Stimulated activated CD8-positive, alpha-beta memory T cell treated with anti-CD3 and anti-CD28 coated beads, Interleukin-4, amount 100 ng/mL, for 4 hours (primary cell): ENCODE measurements at places on chromosomes 12 and 14.
A peak's percentile ranks its signal among the peaks of the same experiment; 100 is the strongest.

DNA sequence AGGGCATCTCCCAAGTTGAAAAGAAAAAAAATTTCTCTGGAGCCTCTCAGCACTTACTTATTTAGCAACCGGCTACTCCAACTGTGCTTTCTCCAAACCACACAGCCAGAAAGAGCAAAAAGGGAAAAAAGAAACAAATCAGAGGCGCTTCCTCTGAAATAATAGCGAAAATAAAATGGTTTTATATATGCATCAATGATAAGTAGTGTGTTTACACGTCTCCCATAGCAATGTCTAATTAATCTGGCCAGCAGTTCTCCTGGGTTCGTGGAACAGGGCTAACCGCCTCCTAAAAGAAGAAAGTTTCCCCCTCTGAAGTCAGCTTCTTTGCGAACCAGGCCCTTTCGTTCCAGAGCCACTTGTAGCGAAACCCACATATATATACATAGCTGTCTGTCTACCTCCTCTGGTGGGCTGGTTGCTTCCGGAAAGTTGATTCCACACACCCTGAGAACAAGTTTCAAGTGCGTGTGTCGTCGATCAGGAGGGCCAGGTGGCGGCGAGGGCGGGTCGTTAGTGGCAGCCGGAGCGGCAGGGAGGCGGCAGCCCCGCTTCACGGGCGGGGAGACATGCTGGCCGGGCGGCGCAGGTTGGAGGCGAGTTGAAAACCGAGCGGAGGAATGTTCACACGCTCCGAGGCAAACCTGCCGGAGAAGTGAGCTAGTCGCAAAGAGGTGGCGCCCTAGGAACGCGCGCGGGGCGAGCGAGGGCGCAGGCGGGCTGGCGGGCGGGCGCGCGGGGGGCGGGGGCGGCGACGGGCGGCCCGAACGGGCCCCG lies 2.7 kb downstream of the PTHLH start:
- no peak for DNase-seq

GRCh38 chr12:56271031-56271430 lies 4.3 kb downstream of the COQ10A start:
- no peak for DNase-seq

- DNase-seq: no peak
Measured at GRCh38 chr14:33793398-33794110, 157.3 kb downstream of the EGLN3 start.

- DNase-seq: no peak
Measured at GRCh38 chr14:61701946-61702345, 6.6 kb downstream of the HIF1A start.

DNA sequence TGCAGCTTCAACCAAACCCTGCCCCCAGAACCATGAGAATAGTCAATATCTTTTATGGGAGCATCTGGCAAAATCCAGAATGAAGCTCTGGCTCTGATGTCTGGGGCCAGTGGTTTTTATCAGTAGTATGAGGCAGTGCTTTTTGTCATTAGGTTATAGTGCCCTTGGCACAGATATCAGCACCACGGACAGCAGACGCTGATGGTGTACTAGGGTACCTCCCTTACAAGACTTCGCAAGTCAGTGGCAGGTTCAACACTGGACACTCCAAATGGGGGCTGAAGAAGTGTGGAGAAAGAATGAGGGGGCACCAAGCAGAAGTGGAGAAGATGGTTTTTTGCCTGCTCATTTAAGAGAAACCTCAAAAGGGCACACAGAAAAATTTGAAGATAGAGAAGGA lies 68.2 kb upstream of the E2F7 start:
- DNase-seq: no peak

- no peak for DNase-seq
Measured at GRCh38 chr12:44076871-44077270, 241.0 kb downstream of the TMEM117 start.

DNA sequence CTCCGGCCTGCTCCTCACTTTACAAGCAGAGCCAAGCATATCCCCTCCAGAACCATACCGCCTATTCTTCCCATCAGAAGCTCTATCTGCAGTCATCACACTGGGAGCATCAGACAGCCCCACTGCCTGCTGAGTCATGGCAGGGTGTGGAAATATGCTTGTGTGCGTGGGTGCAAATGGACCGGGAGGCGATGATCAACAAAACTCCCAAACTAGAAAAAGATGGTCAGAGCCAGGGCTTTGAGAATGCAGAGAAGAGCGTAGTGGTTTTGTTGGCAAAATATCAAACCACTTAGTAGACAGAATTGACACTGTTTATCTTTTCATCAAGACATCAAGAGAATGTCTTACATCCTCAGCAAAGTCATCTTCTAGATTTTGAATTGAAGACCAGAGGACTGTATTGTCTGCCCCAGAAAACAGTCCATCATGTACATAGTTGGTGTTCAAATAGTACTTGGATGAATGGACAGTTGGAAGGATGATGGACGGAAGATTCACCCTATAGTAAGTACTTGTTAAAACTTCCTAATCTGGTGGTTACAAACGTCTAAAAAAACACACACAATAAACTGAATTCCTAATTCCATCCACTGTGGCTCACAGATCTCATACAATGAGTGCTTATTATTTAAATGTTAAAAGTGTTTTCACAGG lies 54.9 kb downstream of the VWF start:
- DNase-seq: peak; percentile 5

DNA sequence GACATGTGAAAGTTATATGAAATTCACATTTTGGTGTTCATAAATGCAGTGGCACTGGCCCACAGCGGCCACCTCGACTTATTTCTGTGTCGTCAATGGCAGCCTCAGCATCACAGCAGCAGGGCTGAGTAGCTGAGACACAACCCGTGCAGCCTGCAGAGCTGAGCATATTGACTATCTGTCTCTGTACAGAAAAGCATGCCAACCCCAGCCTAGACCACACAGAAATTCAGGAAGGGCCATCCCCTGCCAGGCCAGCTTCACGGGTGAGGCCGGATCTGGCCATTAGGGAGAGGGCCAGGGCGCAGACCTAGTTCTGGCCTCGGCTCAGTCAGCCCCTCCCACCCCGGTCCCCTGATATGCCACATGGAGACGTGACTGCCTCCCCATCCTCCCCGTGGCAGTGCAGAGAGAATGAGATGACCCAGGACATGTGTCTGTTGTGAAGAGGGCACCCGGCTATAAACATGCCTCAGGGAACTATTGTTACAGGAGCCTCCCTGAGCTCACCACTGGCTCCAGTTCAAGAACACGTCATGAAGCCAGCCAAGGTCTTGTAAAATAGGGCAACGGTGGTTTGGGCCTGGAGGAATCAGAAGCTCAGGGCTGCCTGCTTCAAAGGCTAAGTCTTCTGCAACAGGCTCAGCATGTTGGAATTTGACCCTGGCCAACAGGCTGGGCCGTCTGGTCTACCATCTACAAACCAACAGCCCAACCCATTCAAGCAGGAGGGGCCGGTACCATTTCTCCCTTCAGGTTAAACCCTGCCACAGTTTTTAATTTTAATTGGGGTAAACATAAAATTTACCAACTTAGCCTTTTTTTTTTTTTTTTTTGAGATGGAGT lies 25.5 kb downstream of the SCARB1 start:
- DNase-seq: no peak

- DNase-seq: no peak
Measured at GRCh38 chr12:5492562-5492961, 60.7 kb downstream of the NTF3 start.

- DNase-seq: no peak
Measured at GRCh38 chr14:100778951-100779690, 46.8 kb upstream of the MEG3 start.

GRCh38 chr12:53414756-53415417 lies 8.8 kb upstream of the AMHR2 start:
- no peak for DNase-seq

DNA sequence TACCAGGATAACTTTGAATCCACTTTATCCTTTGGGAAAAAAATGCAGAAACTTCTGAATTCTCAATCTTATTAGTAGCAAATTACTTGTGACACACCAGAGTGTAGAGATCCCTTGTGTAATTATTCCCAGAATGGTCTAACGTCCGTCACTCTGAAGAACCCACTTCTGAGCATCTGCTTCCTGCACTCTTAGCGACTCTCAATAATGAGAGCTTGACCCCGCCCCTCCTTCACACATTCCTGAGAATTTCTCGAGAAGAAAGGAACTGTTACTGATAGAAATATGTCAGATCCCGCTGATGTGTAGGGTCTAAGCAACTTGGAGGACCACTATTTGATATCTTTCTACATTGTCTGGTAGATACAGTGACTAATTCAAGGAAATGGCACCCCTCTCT lies 218.3 kb upstream of the PDZRN4 start:
- DNase-seq: no peak

- DNase-seq: no peak
Measured at GRCh38 chr12:130522244-130522834, 184.7 kb downstream of the PIWIL1 start.

DNA sequence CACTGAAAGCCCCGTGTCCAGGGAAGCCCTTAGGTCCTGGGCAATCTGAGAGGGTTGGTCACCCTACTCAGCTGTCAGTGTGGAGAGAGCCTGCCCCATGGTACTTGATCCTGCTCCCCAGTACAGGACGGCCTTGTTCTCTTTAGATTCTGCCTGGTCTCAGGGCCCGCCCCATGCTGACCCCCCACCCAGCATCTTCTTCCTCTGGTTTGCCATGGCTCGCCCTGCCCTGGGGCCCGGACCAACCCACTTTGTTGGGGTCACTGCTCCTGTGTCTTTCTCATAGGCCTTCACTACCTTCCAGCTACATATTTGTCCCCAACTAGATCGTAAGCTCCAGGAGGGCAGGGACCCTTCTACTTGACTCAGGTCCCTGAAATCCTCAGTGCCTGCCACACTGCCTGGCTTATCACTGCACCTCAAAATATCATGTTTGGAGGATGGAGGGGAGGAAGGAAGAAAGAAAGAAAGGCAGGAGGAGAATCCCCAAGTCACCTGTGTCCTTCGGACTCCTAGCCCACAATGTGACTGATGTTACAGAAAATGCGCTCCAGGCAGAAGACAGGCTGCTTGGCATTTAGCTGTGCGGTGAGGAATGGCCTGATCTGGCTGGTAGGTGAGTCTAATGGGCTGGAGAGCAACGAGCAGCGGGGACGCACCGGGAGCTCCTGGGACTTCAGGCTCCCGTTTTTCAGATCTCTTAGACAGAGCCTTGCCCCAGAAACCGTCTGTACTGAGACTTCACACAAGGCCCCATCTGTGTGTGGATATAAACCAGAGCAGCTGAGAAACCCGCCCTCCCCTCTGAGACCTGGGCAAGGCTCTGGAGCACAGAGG lies 66.1 kb downstream of the C14orf132 start:
- no peak for DNase-seq

GRCh38 chr14:30005114-30005808 lies 77.6 kb upstream of the PRKD1 start:
- no peak for DNase-seq

DNA sequence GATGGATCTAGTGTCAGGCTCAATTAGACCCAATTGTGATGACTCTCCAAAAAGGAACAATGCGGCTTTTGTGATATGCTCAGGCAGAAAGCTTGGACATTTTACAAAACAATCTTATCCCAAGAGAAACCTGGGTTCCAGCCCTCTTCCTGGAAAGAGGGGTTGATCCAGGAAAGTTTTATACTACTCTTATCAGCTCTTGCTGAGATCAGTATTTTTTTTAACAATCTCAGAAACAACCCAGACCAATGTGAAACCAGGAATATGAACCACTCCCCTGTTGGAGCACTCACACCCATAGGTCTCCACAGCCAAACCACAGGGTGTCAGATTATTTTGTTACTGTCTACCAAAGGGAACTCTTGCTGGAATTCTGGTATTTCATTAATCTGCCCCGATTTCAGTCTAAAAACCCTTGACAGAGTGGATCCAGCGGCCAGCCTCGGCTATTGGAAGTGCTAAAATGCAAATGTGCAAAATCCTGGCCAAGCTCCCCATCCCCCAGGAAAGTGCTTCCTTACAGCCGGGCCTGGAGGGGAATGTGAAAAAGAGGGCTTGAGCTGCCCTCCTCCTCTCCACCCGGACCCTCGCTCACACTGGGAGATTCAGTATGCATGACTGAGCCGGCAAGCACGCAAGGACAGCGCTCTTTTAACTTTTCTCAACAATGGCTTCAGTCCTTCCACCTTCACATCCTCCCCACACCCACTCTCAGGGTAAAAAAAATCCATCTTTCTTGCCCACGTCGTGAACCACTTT lies 4.0 kb downstream of the FBXL14 start:
- no peak for DNase-seq

- no peak for DNase-seq
Measured at GRCh38 chr12:127760996-127761395, 506.0 kb upstream of the TMEM132C start.

- DNase-seq: no peak
Measured at GRCh38 chr12:56518570-56518969, 3.0 kb upstream of the RBMS2 start.

DNA sequence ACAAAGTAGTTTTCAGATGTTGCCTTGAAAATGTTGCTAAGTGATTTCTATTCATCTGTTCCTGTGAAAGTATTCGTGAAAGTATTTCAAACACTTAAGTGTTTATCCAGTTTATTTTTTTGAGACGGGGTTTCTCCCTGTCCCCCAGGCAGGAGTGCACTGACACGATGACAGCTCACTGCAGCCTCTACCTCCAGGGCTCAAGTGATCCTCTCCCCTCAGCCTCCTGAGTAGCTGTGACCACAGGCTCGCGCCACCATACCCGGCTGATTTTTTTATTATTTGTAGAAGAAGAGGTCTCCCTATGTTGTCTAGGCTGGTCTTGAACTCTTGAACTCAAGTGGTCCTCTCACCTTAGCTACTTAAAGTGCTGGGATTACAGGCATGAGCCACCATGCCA lies 1.7 kb downstream of the ZDHHC17 start:
- DNase-seq: no peak

DNA sequence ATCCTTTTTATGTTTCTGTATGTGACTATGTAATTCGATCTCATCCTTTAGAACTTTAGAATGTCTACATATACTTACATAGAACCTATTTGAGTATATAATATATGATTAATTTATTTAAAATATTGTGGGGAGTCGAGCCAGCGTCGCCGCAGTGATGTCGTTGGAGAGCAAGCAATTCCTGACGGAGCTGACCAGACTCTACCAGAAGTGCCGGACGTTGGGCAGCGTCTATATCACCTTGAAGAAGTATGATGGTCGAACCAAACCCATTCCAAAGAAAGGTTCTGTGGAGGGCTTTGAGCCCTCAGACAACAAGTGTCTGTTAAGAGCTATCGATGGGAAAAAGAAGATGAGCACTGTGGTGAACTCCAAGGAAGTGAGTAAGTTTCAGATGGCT lies 6.4 kb upstream of the CD27 start:
- no peak for DNase-seq

GRCh38 chr14:105153331-105153731 lies 15.2 kb downstream of the JAG2 start:
- DNase-seq: no peak
